Psoas muscle (tissue), 8 donors: ENCODE measurements at places on chromosomes 4 and X.

GRCh38 chr4:74930162-74930561, 2.8 kb upstream of the PARM1 start:
- H3K4me3 ChIP-seq, result no peak overlapping the region
- H3K27me3 ChIP-seq, result no peaks in the 10 kb centered on the region
- no peak overlapping the region for H3K27ac ChIP-seq
- DNase-seq, result no peak

- no peaks in the 10 kb centered on the region for H3K4me1 ChIP-seq
- DNase-seq, result no peak
- no peaks in the 10 kb centered on the region for H3K36me3 ChIP-seq
- no peak overlapping the region for H3K27ac ChIP-seq
- no peaks in the 10 kb centered on the region for H3K27me3 ChIP-seq
These were observed 35.7 kb upstream of the EGFL6 start for GRCh38 chrX:13533726-13534125.

DNA sequence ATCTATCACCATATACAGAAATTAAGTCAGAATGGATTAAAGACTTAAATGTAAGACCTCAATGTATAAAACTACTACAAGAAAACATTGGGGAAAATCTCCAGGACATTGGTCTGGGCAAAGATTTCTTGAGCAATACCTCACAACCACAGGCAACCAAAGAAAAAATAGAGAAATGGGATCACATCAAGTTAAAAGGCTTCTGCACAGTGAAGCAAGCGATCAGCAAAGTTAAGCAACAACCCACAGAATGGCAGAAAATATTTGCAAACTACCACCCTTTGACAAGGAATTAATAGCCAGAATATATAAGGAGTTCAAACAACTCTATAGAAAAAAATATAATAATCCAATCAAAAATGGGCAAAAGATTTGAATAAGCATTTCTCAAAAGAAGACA, 236.9 kb upstream of the EMCN start:
- H3K36me3 ChIP-seq, result no peaks in the 10 kb centered on the region
- no peak overlapping the region for H3K4me3 ChIP-seq
- H3K4me1 ChIP-seq, result no peaks in the 10 kb centered on the region

DNA sequence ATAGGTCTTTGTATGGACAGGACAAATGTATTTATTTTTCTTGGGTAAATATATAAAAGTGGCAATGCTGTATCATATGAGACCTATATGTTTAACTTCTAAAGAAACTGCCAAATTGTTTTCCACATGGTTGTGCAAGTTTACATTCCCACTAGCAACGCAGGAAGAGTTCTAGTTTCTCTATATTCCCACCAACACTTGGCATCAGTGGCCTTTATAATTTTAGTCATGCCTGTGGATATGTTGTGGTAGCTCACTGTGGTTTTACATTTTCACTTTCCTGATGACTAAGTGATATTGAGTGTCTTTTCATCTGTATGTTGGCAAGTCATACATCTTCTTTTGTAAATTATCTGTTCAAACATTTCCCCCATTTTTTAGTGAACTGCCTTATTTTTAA, 126.0 kb downstream of the EMCN start:
- no peaks in the 10 kb centered on the region for H3K36me3 ChIP-seq
- H3K4me1 ChIP-seq, result no peaks in the 10 kb centered on the region
- H3K4me3 ChIP-seq, result no peak overlapping the region
- no peak overlapping the region for H3K27ac ChIP-seq
- DNase-seq, result no peak
- no peaks in the 10 kb centered on the region for H3K27me3 ChIP-seq

DNA sequence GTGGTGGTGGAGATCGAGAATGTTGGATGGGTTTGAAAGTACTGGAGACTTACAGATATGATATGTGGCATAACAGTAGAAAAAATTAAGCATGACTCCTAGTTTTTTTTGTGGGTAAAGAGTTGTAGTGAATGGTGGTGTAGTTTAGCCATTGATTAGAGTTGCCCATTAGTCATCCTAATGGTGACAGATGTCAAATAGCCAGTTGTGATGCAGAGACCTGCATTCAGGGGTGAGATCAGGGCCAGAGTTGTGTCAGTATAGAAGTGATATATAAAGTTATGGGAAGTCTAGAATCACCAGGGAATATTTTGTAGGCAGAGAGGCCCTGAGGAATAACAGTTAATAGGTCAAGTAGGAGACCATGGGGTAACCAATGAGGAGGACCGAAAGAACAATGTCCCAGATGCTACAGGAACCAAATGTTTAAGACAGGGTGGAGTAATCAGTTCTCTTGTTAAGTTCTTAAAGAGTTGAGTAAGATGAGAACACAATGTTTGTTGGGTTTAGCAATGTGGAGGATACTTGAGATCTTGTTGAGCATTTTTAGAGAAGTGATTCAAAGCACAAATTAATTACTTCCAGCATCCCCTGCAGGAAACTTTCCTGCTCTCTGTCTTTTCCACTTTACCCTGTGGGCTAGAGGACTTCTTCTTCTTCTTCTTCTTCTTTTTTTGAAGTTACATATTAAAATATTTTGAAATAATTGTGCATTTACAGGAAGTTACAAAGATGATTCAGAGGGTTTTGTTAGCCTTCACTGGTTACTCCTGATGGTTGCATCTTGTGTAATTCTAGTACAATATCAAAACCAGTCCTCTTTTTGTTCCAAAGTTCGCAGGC, 13.3 kb downstream of the SGMS2 start:
- no peak for DNase-seq
- no peaks in the 10 kb centered on the region for H3K36me3 ChIP-seq
- H3K27ac ChIP-seq, result peak overlapping the region; percentile 9
- H3K4me1 ChIP-seq, result peaks cover 14% of the 10 kb centered on the region
- H3K4me3 ChIP-seq, result no peak overlapping the region
- H3K27me3 ChIP-seq, result no peaks in the 10 kb centered on the region

DNA sequence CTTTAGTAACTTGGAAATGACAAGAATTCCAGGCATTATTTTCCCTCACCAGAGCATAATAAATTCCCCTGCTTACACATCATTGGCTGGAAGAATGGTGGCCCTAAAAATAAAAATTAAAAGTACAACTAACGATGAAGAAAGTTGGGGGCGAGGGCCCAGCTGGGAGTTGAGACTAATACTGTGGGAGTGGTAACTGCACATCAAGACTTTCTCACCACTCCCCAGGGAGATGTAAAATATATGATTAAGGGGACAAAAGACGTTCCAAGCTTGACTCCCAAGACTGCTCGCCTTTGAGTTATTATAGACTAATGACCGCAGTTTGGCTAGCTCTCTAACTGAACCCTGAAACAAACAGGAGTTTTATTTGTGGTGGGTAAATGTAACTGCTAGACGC, 30.0 kb downstream of the SMIM31 start:
- H3K4me3 ChIP-seq, result no peak overlapping the region
- no peaks in the 10 kb centered on the region for H3K27me3 ChIP-seq
- no peak for DNase-seq
- H3K4me1 ChIP-seq, result no peaks in the 10 kb centered on the region
- no peak overlapping the region for H3K27ac ChIP-seq
- no peaks in the 10 kb centered on the region for H3K36me3 ChIP-seq

DNA sequence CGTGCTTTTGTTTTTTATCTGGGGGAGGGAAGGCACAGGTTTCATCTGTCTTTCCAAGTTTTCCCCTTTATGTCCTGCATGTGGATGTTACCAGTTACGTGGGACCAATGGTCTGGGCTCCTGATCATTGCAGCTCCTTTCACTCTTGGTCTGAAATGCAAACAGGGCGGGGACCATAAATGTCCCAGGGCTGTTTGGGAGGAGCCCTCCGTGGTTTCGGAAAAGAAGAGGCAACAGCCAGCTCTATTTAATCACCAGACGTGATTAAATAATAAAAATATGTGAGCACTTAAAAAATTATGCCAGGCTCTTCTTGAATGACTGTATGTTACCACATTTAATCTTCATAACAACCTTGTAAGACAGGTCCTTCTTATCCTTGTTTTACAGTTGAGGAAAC, 30.8 kb upstream of the C1GALT1C1 start:
- H3K36me3 ChIP-seq, result no peaks in the 10 kb centered on the region
- H3K27ac ChIP-seq, result no peak overlapping the region
- no peak overlapping the region for H3K4me3 ChIP-seq
- no peaks in the 10 kb centered on the region for H3K27me3 ChIP-seq

DNA sequence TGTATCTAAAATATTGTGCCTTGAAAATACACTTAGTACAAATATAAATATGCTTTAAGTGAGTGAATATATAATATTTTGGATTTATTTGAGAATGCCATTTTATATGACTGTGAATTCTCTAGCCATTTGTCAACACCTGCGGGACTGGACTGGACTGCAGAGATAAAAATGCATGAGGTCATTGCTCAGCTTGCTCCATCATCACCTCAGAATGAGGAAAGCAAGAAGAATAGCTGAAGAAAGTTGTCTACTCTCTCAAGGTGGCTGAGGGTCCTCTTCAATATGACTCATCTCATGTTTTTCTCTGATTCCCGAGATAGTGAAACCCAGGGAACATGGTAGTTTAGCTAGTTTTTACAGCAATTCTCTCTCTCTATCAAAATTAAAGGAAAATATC, 732.5 kb upstream of the AGA start:
- no peak overlapping the region for H3K27ac ChIP-seq
- no peak overlapping the region for H3K4me3 ChIP-seq
- DNase-seq, result no peak
- H3K4me1 ChIP-seq, result no peaks in the 10 kb centered on the region
- H3K36me3 ChIP-seq, result no peaks in the 10 kb centered on the region

DNA sequence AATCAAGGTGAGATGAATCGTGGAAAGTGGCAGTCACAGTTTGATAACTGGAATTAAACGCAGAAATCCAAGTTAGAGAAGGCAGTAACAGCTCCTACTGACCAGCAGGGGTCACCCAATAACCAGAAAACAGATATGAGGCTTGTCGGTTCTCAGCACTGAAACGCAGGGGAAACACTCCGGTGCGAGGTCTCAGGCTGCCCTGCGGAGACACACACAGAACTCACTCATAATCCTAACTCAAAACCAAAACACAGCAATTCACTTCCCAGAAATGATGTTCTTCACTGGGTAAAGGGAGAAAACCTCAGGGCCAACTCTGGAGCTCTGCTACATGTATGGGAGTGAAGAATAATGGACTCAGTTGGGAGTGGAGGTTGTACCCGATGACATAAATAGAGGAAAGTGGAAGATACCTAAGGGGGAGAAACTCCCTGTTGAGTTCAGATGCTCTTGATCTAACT, 384.4 kb downstream of the RAPGEF2 start:
- no peak overlapping the region for H3K27ac ChIP-seq
- H3K4me3 ChIP-seq, result no peak overlapping the region
- no peaks in the 10 kb centered on the region for H3K4me1 ChIP-seq
- H3K36me3 ChIP-seq, result no peaks in the 10 kb centered on the region

GRCh38 chr4:180462116-180462515, 1781.1 kb upstream of the TENM3 start:
- no peak overlapping the region for H3K4me3 ChIP-seq
- DNase-seq, result no peak
- H3K4me1 ChIP-seq, result no peaks in the 10 kb centered on the region
- H3K27ac ChIP-seq, result no peak overlapping the region
- no peaks in the 10 kb centered on the region for H3K36me3 ChIP-seq

DNA sequence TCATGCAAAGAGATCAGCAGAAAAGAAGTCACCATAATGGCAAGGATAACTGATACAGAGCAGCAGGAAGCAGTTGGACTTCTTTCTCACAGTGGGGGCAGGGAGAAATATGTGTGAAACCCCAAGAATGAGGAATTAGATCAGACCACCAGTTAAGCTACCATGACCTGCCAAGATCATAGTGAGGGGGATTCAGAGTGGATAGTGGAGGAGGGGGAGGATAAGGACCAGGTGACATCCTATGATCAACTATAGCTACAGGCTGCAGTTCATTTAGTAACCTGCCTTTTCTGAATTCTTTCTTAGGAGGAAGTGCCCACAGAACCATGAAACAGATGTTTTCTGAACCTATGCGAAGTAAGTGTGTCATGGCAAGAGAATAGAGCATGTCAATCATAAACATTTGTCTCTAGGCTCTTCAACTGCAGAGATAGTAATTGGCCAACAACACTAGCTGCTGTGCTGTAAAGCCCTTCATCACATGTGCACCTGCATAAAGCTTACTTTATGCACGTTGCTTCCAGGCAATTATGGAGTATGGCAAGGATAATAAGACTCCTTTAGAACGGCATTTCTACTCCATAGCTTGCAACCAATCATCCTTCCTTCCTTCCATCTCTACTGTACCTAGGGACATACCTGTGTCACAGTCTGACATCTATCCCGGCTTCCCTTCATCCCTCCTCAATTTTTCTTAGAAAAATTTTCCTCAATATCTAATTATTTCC, 329.7 kb downstream of the EPHA5 start:
- no peak overlapping the region for H3K4me3 ChIP-seq
- no peak overlapping the region for H3K27ac ChIP-seq
- no peaks in the 10 kb centered on the region for H3K4me1 ChIP-seq
